T follicular helper cell (primary cell): ENCODE measurements at places on chromosomes 11 and 22.

GRCh38 chr11:82775736-82776346 is 42.2 kb upstream of the FAM181B start:
- DNase-seq, result no peak

- no peak for DNase-seq
These were observed 87.5 kb downstream of the ENTHD1 start for GRCh38 chr22:39806109-39806508.

DNA sequence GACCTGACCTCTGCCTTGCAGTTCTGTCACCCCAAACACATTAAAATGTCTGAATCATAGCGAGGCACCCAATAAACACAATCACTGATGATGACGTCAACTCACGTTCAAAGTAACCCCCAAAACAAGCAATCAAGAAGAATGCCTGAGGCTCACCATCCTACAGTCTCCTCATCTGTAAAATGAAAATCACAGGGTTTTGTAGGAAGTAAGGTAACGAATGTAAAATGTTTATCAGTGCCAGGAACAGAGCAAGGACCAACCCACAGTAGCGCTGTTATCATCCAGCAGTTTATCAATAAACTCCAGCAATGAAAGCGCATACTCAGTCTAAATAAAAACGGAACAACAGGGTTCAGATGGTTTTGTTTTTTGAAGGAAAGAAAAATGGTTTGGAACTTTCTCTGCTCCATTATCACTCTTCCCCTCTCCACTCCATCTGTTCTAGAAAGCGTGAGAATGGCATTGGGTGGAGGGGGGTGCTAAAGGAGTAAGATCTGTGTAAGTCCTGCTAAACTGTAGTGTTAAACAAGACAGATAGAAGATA is 110.5 kb downstream of the MICAL3 start:
- DNase-seq, result no peak

DNA sequence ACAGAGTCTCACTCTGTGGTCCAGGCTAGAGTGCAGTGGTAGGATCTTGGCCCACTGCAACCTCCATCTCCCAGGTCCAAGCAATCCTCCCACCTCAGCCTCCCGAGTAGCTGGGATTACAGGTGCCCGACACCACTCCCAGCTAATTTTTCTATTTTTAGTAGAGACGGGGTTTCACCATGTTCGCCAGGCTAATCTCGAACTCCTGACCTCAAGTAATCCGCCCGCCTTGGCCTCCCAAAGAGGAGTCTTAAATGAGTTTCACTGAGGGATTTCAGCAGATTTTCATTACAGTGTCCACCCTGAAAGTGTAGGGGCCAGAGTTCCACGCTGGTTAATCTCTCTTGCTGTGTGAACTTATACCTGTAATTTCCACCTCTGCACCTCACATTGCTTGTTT is 412 bp upstream of the RPS3 start:
- no peak for DNase-seq

- no peak for DNase-seq
These were observed 17.9 kb downstream of the RTN3 start for GRCh38 chr11:63698976-63699733.

DNA sequence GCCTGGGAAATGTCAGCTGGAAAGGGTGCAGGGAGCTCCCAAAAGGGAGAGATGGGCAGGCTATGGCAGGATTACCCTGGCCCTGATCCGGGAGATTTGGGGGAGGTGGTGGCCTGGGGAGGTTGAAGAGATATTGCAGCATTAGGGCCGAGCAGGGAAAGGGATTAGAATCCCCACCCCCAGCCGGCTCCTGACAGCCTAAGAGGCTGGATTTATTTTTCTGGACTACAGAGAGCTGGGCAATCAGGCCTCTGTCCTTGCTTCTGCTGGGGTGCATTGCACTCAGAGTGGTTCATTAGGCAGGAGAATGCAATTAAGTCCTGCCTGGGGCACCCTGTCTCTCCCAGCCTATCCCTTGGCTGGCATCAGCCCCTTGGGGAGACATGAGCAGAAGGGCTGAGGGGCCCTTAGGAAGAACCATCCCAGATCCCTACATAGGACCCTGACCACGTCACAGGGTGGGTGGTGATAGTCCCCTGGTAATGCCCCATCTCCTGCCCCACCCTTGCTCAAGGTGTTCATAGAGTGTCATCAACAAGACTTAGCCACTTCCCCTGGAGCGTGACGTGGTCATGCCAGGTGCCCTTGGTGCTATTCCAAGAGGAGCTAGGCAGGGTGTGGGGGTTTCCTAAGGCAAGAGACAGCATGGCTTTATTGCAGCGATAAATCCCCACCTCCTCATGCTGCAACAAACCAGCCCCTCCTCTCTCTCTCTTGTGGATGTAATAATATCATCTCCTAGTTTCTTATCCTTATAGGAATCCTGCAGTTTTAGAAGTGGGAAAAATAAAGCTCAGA is 38.4 kb upstream of the KLHL35 start:
- DNase-seq, result no peak

DNA sequence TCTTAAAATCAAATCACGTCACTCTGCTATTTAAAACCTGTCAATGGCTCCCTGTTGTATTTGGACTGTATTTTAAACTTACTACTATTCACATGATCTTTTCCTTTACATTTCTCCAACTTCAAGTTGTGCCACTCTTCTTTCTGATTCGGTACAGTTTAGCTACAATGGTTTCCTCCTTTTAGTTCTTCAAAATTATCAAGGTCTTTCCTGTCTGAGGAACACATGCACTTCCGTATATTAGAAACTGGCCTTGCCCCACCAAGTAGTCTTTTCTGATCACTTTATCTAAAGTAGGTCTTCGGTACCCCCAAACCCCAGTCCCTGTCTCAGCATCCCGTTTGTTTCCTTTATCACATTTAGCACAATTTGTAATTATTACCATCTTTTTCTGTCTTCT is 81.8 kb downstream of the MTMR3 start:
- no peak for DNase-seq

DNA sequence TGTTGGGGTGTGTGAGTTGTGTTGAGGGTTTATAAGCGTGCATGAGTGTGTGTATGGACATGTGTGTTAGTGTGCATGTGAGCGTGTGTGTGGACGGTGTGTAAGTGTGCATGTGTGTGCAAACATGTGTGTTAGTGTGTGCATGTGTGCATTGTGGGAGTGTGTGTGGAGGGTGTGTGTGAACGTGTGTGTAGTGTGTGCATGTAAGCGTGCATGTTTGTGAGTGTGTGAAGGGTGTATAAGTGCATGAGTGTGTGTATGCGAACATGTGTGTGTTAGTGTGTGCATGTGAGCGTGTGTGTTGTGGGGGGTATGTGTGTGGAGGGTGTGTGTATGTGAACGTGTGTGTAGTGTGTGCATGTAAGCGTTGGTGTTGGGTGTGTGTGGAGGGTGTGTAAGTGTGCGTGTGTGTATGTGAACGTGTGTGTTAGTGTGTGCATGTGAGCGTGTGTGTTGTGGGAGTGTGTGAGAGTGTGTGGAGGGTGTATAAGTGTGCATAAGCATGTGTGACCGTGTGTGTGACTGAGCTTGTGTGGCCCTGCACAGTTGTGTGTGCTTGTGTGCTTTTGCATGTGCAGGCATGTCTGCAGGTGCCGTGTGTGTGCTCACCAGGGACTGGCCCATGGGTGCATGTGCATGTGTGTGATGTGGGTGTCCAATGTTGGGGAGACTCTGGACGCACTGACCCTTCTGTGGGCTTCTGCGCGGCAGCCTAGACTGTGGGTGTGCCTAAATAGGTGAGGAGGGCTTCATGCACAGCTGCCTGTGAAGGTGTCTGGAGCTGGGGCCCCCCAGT is 866.2 kb downstream of the TBC1D22A start:
- no peak for DNase-seq

GRCh38 chr11:106031202-106031810 is 9.3 kb upstream of the MSANTD4 start:
- DNase-seq, result no peak

DNA sequence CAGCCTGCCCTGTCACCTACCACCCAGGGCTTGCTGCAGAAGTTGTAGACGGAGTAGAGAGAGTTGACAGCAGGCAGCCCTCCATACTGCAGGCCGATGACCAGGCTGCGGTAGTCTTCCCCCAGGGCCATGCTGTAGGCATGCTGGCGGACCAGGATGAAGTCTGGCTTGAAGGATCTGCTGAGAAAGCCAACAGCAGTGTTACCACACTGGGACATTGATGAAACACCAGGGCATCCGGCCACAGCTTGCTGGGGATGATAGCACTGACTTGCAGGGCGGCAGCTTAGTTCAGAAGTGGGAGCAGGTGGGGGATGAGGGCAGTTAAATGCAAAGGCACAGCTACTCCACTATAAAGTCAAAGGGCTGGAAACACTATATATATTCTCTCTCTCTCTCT is 67.4 kb downstream of the TIMP3 start:
- DNase-seq, result no peak

DNA sequence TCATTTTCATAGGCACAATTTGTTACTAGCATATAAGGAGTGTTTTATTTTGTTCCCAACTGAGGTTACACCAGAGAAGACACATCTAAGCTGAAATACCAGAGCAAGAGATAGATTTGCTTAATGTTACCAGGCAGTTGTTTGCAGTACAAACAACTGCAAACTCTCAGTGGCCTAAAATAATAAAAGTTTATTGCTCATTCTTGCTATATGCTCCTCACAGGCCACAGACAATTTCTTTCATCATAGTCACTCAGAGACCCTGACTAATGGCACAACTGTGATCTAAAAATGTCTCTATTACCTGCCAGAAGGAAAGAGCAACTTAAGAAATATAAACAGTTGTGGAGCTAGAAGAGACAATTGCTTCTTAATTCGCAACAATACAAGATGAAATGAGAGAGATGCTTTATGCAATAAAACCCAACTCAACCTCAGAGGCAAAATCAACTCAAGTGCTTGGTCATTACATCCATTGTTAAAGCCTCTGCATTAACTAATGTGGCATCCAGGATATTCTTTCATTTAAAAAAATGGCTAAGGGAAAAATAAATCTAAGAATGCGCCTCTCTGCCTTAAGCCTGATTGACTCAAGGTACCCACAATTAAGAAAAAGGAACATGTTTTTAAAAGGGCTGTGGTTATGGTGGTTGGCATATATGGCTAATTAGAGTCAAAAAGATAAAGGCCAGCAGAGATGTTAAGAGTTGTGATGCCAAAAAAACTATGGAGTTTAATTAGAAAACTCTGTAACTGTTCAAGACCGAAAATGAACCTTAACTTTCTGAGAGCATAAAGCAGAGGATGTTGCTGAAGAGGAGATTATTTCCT is 103.7 kb downstream of the CD44 start:
- DNase-seq, result no peak

DNA sequence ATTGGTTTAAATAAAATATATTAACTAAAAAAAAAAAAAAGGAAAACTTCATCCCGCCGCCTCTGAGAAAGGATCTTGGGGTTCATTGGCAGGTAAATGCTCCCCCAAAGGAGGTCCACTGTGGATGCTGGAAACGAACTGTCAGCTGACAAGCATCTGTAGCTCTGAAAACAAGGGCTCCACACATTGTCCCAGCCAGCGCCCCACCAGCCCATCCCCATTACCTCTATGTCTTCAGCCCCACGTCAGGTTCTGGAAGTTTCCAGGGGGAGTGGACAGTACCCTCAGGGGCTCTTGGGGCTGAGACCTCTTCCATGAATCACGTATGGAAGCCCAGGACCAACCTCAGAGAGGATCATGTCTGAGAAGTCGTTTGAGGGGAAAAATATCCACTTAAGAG is 66.4 kb upstream of the WNT7B start:
- DNase-seq, result no peak

DNA sequence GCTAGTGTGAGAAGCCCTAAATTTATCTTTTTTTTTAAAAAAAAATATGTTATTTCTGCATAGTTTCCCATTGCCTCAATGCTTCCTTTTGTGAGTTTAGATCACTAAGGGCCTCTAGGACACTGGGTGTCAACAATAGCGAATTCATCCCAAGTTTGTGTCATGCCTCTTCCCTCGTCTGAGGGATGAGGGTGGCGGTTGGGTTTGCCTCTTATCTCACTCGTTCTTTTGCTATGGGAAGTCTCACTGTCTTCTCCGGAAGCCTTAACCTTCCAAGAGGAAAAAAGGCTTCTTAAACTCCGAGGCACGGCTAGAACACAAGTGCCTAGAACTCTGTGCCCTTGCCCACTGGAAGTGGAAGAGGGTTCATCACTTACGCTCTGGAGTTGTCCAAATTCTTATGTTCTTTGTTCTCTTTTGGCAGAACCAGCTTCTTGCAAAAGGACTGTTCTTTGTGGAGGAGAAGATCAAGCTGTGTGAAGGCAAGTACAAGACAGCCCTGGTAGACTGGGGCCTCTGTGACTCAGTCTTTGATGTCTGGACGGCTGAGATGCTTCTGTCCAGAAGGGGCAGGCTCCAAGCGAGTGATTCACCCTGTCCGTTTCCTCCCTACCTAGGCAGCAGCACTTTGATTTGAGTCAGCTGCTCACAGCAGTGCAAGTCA is 78.5 kb downstream of the TRAF6 start:
- DNase-seq, result no peak

- no peak for DNase-seq
These were observed 28.6 kb downstream of the LIF start for GRCh38 chr22:30217698-30218560.

DNA sequence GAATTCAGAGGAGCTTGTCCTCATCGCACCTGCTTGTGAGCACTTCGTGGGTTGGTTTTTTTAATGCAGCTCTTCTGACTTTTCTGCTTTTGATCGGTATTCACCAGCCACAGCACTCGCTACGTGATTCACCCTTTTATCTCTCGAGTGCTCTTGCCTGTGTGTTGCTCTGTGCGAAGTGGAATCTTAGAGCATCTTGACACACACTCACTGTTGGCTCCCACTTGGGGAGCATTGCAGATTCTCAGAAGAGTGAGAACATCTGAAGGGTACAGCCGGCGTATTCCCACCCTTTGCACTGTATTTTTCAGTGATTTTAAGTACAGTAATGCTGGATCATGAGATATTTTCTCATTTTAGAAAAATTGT is 10.9 kb downstream of the TNNT3 start:
- DNase-seq, result no peak

- DNase-seq, result no peak
These were observed 46.1 kb downstream of the RPUSD4 start for GRCh38 chr11:126165311-126165720.

DNA sequence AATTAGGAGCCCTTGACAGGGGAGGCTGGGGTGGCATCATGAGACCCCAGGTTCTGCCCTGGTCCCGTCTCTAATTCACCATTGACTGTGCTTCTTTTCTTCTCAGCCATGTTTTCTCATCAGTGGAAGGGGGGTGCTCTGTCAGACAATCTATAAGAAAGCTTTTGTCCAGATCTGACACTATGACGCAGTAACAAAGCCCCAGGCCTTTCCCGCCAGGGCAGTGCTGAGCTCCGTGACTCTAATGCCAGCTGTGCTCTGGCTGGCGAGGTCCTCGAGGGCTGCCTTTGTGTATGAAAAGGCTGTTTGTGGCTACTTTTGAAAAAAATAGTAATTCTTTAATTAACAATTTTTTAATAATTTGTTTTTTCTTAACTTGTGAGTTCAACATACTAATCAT is 3.2 kb downstream of the CD6 start:
- no peak for DNase-seq

DNA sequence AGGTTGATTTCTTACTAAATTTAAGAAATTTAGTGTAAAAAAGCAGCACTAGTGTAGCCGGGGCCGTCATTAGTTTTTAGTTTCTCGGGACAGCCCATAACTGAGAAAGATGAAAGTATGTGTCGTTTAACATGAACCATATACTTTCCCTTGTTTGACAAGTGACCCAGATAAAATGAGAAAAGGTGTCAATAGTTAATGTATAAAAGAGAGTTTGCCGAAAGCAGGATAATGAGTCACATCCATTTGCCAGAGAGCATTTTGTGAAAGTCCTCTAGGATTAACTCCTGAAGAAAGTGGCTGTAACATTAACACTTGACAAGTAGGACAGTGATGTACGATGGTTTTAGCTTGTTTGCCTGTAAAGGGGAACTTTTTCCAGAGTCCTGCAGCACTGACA is 13.5 kb downstream of the OR52K1 start:
- DNase-seq, result no peak
